A549 treated with RU486 at 1 μM for 4 hours (cell line): ENCODE measurements at places on chromosomes 1 and 21. TPM values are rescaled to one million over a fixed set of nuclear protein-coding genes. Genes with fewer than 3 reads are reported as not detected.

The KAZN gene
- 3.0 to 4.4 TPM (median 3.9 TPM) in 5 replicates for total RNA-seq

The PAPPA2 gene
- 0.01 TPM in 1 of 5 replicates, not detected in the others for total RNA-seq

The ZSCAN20 gene
- 1.6 to 2.1 TPM (median 1.7 TPM) in 5 replicates for total RNA-seq

The PERM1 gene
- total RNA-seq = 0.20 to 0.29 TPM (median 0.21 TPM) in 4 of 5 replicates, not detected in the other

The KANK4 gene
- 0.31 to 0.50 TPM (median 0.38 TPM) in 5 replicates for total RNA-seq

The CD5L gene
- not detected in 5 replicates for total RNA-seq

The OR2L2 gene
- total RNA-seq = 0.02 to 0.06 TPM in 2 of 5 replicates, not detected in the others

The RGS4 gene
- total RNA-seq = 0.08 to 0.23 TPM in 2 of 5 replicates, not detected in the others

The PTPN7 gene
- total RNA-seq = 0.13 TPM in 1 of 5 replicates, not detected in the others

The CAPN8 gene
- total RNA-seq = 0.23 to 1.0 TPM (median 0.64 TPM) in 5 replicates

The CLDN17 gene
- total RNA-seq = not detected in 5 replicates

The INAVA gene
- 29.7 to 46.4 TPM (median 37.9 TPM) in 5 replicates for total RNA-seq

The GJA9 gene
- not detected in 5 replicates for total RNA-seq

The S100A8 gene
- not detected in 5 replicates for total RNA-seq

The CFAP141 gene
- 0.61 TPM in 1 of 5 replicates, not detected in the others for total RNA-seq

The KCNE2 gene
- total RNA-seq = not detected in 5 replicates

The RUNX1 gene
- 7.3 to 13.0 TPM (median 10.7 TPM) in 5 replicates for total RNA-seq

The PADI3 gene
- total RNA-seq = 1.2 to 1.9 TPM (median 1.4 TPM) in 5 replicates

The CSF1 gene
- total RNA-seq = 17.0 to 25.7 TPM (median 24.8 TPM) in 5 replicates

The TFB2M gene
- 33.9 to 46.1 TPM (median 39.6 TPM) in 5 replicates for total RNA-seq

The NHLH1 gene
- 0.34 to 0.70 TPM (median 0.42 TPM) in 5 replicates for total RNA-seq

The RASAL2 gene
- 17.0 to 22.3 TPM (median 18.6 TPM) in 5 replicates for total RNA-seq

The ETNK2 gene
- 3.4 to 4.6 TPM (median 4.1 TPM) in 5 replicates for total RNA-seq

The PROX1 gene
- 0.05 to 0.16 TPM (median 0.13 TPM) in 5 replicates for total RNA-seq

The RAB25 gene
- 0.24 TPM in 1 of 5 replicates, not detected in the others for total RNA-seq

The LINGO4 gene
- total RNA-seq = not detected in 5 replicates

The MAP3K21 gene
- total RNA-seq = 6.0 to 12.9 TPM (median 12.1 TPM) in 5 replicates

The EXO5 gene
- 3.5 to 4.9 TPM (median 3.8 TPM) in 5 replicates for total RNA-seq

The FMO2 gene
- not detected in 5 replicates for total RNA-seq

The ECE1 gene
- 49.9 to 66.6 TPM (median 57.5 TPM) in 5 replicates for total RNA-seq

The ANKRD35 gene
- total RNA-seq = not detected in 5 replicates

The SLC22A15 gene
- total RNA-seq = 0.27 to 0.85 TPM (median 0.54 TPM) in 5 replicates

The GALE gene
- total RNA-seq = 68.2 to 85.6 TPM (median 72.5 TPM) in 5 replicates

The MUL1 gene
- 34.3 to 40.6 TPM (median 39.6 TPM) in 5 replicates for total RNA-seq

The VTCN1 gene
- total RNA-seq = 0.06 to 0.11 TPM (median 0.07 TPM) in 3 of 5 replicates, not detected in the others

The CASQ2 gene
- not detected in 5 replicates for total RNA-seq

The LAMB3 gene
- total RNA-seq = 17.7 to 22.4 TPM (median 19.8 TPM) in 5 replicates

The CR1L gene
- 0.74 TPM in 1 of 5 replicates, not detected in the others for total RNA-seq

The TCHH gene
- 0.14 to 0.33 TPM (median 0.22 TPM) in 5 replicates for total RNA-seq

The SRM gene
- 134 to 228 TPM (median 214 TPM) in 5 replicates for total RNA-seq
